H9 (cell line): ENCODE measurements at places on chromosomes 7 and 10. TPM values are rescaled to one million over a fixed set of nuclear protein-coding genes. Genes with fewer than 3 reads are reported as not detected.

DNA sequence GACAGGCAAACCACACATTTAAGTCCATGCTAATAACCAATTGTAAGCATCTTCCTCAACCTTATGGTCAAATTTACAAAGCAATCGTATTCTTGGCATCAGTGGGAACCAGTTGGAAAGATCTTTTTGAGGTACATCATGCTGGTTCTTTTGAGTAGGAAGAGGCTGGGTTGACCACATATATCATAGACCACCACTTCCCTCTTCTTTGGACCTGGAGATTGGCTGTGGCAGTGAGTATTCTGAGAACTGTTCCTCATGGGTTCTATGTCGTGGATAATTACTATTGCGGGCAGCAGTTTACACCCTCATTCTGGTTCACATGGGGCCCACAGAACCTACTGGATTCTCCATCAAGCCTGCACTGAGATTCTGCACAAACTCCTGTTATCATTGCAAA, 35.5 kb upstream of the C1GALT1 start:
- H3K4me3 ChIP-seq: no peak overlapping the region
- no peaks in the 10 kb centered on the region for H3K4me1 ChIP-seq
- peaks cover 43% of the 10 kb centered on the region for H3K36me3 ChIP-seq

DNA sequence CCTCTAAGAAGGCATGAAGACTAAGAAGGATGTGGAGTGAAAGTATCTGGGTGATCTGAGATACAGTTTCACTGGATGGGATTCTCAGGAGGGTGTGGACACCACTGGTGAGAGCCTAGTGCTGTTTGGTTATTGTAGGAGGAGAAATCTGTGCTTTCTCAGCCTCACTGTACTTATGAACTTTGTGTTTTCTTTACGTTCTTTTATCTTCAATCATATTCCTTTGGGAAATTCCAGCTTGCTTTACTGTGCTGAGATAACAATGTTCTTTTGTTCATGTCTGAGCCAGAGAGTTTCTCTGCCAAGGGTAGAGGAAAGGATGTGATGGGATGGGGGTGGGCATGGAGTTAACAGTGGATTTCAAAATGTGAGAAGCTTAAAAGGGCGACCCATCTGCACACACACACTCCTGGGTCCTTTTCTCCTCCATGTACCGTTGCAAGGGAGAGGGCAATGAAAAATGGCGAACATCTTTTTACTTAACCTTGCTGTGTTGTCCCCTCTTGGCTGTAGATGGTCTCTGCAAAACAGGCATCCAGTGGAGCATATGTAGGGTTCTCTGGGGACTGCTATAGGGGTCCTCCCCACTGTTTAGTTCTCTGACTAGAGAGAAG, 25.0 kb upstream of the TAX1BP1 start:
- no peak overlapping the region for H3K4me3 ChIP-seq
- no peaks in the 10 kb centered on the region for H3K27me3 ChIP-seq
- no peak for DNase-seq

Gene PPP1R17
- total RNA-seq: 1.2 and 1.7 TPM in 2 replicates

DNA sequence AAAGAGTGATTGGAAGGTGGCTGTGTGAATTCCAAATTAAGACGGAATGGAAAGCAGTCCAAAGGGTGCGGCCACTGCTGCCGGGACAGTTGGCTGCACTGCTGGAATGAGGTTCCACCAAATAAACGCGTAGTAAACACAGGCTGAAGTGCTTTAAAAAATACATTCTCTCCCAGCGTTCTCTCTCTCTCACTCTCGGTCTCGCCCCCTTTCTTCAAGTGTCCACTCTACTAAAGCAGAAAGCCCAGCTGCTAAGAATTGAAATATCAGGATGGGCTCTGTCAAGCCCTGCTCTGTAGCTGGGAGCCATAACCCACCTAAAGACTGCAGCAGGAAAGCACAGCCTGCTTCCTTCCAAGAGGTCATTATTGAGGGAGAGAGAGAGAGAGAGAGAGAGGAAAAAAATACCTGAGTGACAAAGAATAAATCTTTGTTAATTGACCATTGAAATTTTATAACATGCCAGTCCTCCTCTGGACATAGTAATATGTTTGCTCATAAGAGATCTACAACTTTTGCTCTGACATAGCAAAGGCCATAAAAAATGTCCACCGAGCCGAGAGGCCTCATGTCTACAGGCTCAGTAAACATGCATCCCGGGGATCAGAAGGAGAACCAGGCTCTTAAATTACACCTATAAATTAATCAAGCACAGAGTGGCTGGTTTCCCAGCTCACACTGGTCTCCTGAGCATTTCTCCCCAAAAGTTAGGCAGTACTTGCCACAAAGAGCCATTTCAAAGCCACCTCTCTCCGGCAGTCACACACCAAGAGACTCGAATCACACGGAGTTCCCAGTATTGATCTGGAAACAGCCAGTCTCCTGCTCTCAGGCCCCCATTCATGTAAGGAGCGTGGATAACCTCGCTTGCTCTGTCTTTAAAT, 72.8 kb downstream of the FGFR2 start:
- H3K36me3 ChIP-seq: peaks cover 78% of the 10 kb centered on the region
- no peaks in the 10 kb centered on the region for H3K4me1 ChIP-seq
- DNase-seq: no peak
- no peak overlapping the region for H3K4me3 ChIP-seq

- no peak overlapping the region for H3K27ac ChIP-seq
- DNase-seq: no peak
- H3K4me1 ChIP-seq: peaks cover 7% of the 10 kb centered on the region; the same call in 1 of the 2 replicates
- H3K36me3 ChIP-seq: peaks cover 18% of the 10 kb centered on the region
- H3K27me3 ChIP-seq: no peaks in the 10 kb centered on the region
Measured at GRCh38 chr10:59888781-59889435, 17.4 kb downstream of the CCDC6 start.

DNA sequence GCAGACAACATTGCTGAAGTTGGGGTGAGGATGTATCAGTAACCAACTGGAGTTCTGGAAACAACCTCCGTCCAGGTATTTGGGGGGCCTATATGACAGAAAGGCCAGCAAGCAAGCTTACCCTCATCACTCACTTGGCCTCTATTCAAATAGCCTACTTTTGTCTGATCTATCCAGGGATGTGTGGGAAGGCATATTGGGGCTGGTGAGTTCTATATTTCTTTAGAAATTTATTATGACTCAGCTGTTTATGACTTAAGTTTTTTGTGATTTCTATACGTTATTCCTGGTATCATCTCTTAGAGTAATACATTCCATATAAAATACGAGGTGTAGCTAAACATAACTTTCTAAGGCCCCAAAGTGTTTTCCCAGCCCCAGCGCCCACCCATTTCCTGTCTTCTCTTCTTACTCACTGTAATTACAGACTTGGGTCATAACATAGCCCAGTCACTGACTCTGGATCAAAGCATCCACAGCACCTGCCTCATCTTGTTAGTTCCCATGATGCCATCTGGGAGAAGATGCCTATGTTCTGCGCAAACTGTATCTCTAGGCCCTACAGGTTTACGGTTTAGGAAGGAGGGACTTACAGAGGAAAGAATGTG, 18.1 kb downstream of the GARS1 start:
- H3K4me3 ChIP-seq: no peak overlapping the region
- H3K27ac ChIP-seq: no peak overlapping the region
- DNase-seq: no peak
- no peaks in the 10 kb centered on the region for H3K27me3 ChIP-seq

- H3K36me3 ChIP-seq: no peaks in the 10 kb centered on the region
- no peaks in the 10 kb centered on the region for H3K27me3 ChIP-seq
- DNase-seq: no peak
- H3K27ac ChIP-seq: no peak overlapping the region
- no peak overlapping the region for H3K4me3 ChIP-seq
Measured at GRCh38 chr10:109317746-109318366, 605.5 kb downstream of the XPNPEP1 start.

Gene CYP3A7
- not detected in 2 replicates for total RNA-seq

- no peaks in the 10 kb centered on the region for H3K27me3 ChIP-seq
- peaks cover 22% of the 10 kb centered on the region for H3K36me3 ChIP-seq
- DNase-seq: no peak
- H3K27ac ChIP-seq: no peak overlapping the region
- H3K4me3 ChIP-seq: no peak overlapping the region
Measured at GRCh38 chr7:153590571-153590970, 461.6 kb upstream of the DPP6 start.

DNA sequence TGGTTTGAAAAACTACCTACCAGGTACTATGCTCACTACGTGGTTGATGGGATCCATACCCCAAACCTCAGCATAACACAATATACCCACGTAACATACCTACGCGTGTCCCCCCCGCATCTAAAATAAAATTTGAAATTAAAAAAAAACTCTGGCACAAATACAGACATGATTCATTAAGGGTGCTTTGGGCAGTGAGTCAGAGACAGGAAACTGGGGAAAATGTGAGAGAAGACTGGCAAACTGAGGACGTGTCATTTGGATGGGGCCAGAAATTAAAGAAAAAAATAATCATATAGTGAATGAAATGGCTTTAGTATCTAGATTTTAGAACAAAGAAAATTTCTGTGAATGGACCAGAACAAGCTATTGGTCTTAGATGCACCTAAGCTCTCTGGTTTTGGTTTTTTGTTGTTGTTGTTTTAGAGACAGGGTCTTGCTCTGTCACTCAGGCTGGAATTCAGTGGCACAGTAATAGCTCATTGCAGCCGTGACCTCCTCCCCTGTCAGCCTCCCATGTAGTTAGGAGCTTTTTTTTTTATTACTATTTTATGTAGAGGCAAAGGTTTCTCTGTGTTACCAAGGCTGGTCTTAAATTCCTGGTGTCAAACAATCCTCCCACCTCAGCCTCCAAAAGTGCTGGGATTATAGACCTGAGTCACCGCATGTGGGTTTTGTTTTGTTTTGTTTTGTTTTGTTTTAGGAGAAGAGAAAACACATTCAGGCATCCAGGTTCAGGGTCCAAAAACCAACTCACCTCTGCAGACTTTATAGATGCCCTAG, 5.9 kb upstream of the PRSS58 start:
- H3K27me3 ChIP-seq: no peaks in the 10 kb centered on the region
- DNase-seq: no peak
- no peak overlapping the region for H3K4me3 ChIP-seq
- no peaks in the 10 kb centered on the region for H3K36me3 ChIP-seq
- H3K4me1 ChIP-seq: no peaks in the 10 kb centered on the region

DNA sequence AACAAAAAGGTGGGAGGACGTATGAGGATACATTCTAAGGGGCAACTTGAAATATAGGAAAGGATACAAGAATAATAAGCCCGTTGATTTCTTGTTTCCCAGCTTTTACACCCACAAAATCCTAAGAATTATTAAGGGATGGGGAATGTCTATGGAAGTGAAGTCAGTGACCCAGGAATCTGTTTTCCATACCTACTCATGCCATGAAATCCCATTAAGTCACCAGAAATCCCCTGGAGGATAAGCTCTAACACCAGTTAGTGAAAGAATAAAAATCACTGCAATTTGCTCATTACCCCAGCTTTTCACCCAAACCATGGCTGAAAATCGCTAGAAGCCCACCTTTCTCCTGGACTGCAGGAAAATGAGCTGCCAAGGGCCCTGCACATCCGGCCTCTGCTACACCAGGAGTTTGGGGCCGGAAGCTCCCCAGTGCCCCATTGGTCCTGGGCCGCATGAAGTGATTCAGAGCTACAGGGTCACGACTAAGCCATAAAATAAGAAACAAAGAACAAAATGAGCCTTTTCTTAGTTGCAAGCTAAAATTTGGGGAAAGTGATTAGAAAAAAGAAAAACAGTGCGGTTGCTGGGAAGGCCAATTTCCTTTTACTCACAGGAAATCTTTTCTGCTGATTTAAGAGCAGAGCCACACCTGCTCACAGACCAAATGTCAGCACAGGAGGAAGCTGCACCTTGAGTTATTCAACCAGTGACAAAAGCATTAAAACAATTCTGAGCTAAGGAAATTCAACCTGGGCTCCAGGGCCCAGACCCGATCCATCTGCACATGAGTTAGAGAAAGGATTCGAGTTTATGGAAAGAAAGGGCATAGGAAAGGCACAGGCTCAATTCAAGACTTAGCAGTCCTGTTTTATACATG, 40.3 kb downstream of the HIPK2 start:
- H3K4me3 ChIP-seq: no peak overlapping the region
- no peaks in the 10 kb centered on the region; the same call in 1 of the 2 replicates for H3K27me3 ChIP-seq
- H3K4me1 ChIP-seq: no peaks in the 10 kb centered on the region
- DNase-seq: no peak
- H3K36me3 ChIP-seq: peaks cover 5% of the 10 kb centered on the region

DNA sequence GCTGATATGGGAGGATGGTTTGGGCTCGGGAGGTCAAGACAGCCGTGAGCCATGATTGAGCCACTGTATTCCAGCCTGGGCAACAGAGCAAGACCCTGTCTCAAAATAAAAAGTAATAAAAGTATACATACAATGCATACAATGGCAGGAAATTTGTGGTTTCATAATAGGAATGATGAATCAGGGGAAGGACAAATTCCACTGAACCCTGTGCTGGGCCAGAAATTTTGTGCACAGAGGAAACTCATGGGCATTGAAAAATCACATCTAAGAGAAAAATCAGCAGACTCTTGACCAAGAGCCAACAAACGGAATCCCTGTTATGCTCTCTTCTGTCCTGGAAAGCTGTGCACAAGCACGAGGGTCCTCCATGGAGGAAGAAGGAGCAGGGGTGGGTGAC, 35.1 kb downstream of the SEM1 start:
- no peak overlapping the region for H3K4me3 ChIP-seq
- H3K27me3 ChIP-seq: no peaks in the 10 kb centered on the region
- no peaks in the 10 kb centered on the region for H3K4me1 ChIP-seq
- H3K27ac ChIP-seq: no peak overlapping the region

Gene ANKRD30A
- total RNA-seq: not detected in 2 replicates

- DNase-seq: no peak
- H3K4me1 ChIP-seq: peaks cover 3% of the 10 kb centered on the region; the same call in 1 of the 2 replicates
- H3K27ac ChIP-seq: no peak overlapping the region
- H3K27me3 ChIP-seq: no peaks in the 10 kb centered on the region
Measured at GRCh38 chr7:137801003-137801402, 45.8 kb downstream of the DGKI start.

DNA sequence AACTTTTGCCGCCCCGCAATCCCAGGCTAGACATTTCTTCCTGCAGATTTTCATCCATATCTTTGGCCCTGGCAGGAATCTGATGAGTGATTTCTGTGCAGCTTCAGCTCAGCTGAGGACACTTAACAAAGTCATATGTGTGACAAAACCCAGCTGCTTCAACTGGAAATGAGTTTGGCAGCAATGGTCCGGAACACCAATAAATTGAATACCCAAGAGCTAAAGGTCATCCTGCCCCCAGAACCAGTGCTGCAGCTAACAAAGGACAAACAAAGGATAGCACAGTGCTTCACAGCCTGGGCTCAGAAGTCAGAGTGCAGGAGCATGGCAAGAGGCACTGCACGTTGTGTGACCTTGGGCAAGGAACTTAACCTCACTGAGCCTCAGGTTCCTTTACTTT, 40.0 kb upstream of the TRIL start:
- no peak for DNase-seq
- H3K4me3 ChIP-seq: no peak overlapping the region
- H3K36me3 ChIP-seq: no peaks in the 10 kb centered on the region
- H3K27ac ChIP-seq: no peak overlapping the region
- H3K27me3 ChIP-seq: no peaks in the 10 kb centered on the region
- peaks cover 8% of the 10 kb centered on the region; the same call in 1 of the 2 replicates for H3K4me1 ChIP-seq

- no peak overlapping the region for H3K4me3 ChIP-seq
- no peaks in the 10 kb centered on the region for H3K36me3 ChIP-seq
- no peak overlapping the region for H3K27ac ChIP-seq
Measured at GRCh38 chr10:65135508-65135907, 1614.3 kb downstream of the REEP3 start.

Gene WEE2
- not detected in 2 replicates for total RNA-seq

Gene PAOX
- total RNA-seq: 5.3 and 5.6 TPM in 2 replicates
